ENCODE measurements at places on chromosomes 12 and 14.

DNA sequence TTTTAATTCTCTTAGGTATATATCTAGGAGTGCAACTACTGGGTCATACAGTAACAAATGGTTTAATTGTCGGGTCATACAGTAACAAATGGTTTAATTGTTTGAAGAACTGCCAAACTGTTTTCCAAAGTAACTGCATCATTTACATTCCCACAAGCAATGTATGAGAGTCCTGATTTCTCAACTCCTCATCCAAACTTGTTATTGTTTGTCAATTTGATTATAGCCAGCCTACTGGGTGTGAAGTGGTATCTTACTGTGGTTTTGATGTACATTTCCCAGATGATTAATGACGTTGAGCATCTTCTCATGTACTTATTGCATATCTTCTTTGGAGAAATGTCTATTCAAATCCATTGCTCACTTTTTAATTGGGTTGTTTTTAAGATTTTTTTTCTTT lies 67.6 kb upstream of the CFL2 start:
- no peak for DNase-seq

DNA sequence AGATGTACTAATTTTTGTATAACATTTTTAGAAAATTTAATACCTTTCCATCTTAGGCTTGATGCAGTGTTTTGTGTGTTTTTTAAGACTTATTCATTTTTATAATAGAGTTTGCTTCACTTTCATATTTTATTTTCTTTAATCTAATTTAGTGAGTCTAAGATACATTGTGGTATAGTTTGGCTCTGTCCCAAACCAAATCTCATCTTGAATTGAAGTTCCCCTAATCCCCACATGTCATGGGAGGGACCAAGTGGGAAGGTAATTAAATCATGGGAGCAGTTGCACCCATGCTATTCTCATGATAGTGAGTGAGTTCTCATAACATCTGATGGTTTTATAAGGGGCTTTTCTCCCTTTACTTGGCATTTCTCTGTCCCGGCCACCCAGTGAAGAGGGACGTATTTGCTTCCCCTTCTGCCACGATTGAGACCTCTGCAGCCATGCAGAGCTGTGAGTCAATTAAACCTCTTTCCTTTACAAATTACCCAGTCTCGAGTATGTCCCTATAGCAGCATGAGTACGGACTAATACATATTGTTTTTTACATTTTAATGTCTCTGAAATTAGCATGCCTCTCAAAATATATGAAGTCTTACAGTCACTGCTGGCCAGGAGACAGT lies 34.9 kb downstream of the GABARAPL1 start:
- DNase-seq, result no peak

DNA sequence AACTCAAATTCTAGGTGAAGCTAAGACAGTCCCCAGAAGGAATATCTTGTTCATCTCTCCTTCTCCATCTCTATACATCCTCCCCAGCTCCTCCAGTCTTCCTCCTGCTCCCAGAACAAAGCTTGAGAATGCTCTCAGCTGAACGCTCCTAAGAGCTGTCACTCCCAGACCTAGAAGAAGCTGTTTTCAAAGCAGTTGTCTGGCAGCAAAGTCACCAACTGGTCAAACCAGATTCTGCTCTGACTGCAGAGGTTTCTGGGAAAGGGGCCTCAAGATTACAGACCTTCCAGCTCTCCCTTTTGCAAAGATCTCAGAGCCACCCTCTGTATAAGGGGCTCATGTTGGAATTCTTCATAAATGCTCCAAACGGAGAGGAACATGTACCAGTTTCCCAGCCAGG lies 9.6 kb upstream of the HSPB8 start:
- no peak for DNase-seq

- no peak for DNase-seq
Observed at GRCh38 chr14:83461521-83461920, 1927.9 kb upstream of the SEL1L start.

DNA sequence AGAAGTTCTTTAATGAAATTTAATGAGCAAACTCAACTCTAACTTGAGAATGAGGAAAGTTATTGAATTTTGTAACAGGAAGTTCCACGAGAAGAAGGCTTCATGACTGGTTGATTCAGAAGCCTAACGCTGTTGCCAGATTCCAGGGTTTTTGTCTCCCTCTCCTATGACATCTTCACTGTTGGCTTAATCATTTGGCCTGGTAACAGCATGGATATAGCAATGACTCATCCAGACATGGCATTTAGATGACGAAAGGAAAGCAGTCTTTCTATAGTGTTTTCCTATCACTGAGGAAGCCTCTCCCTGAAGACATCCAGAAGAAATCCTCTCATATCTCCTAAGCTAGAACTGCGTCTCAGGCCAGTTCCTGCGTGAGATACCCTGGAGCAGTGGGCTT lies 9.4 kb upstream of the KCNA1 start:
- no peak for DNase-seq

DNA sequence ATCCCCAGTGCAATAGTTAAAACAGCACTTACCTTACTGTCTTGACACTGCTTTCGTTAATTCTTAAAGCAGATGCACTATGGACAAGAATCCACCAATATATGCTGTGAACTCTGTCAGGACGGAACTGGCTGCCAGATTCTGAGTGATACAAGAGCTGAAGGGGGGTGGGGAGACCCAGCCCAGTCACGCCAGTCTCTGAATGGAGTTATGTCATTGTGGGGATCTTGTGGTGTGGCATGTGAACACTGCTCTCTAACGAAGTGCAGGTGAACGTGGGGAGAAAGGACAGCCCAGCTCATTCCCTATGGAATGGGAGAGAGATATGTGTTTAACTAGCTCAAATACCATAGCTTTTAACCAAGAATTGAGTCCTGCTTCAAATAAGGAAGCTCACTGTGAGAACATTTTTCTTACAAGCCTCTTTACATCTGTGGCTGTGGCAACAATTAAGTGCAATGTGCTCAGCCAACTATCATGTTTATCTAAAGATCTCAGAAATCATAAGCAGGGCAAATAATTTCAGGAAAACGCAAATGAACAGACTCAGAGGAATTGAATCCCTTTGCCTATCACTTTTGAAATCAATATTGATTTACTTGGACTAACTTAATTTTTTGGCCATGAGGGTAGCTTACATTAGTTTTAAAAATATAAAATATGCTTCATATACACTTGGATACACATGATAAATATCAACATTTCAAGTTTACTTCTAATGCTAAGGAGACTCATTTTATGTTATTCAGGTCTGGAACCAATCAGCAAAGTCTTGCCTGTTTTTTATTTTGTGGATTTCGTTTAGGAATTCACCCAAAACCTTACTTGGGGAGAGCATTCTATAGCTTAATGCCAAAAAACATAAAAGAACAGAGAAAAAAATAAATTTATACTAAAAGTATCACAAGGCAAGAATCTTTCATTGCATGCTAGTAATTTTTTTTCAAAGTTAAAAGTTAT lies at the start of gene LUM:
TSS of gene LUM (minus strand) at position 129 of the 960 bp plus-strand sequence. CDS start 2,515 bp downstream, outside the sequence.
- DNase-seq, result no peak

DNA sequence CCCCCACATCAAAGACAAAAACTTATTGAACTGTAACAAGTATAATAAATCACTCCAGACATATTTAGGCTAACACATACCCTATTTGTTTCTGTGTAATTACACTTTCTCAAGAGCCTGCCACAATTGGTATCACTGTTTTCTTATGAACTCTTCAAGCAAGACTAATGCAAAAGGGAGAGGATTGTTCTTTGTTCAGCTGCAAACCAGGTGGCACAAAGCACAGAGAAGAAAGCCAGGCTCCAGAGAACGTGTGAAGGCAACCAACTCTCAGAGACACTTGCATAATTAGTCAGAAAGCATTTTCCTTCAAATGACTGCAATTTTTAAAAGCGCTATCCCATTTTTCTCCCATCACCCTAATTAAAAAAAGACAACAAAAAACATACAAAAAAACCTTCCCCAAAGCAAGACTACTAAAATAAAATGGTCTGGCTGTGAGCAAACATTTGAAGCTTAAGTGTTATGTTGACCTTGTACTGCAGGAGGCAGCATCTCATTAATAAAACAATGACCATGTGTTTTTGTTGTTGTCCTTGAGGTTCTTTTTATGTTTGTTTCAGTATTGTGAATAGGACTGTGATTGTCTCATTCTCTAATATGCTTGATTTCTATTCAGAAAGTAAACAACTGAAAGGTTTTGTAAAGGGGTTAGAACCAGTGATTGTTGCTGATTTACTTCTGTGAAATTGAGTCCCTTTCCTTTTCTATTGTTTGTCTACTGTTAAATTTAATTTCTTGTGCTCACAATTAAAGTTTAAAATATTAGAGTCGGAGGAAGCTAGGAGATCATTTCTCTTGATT lies 452.7 kb upstream of the PDE3A start:
- DNase-seq, result no peak

DNA sequence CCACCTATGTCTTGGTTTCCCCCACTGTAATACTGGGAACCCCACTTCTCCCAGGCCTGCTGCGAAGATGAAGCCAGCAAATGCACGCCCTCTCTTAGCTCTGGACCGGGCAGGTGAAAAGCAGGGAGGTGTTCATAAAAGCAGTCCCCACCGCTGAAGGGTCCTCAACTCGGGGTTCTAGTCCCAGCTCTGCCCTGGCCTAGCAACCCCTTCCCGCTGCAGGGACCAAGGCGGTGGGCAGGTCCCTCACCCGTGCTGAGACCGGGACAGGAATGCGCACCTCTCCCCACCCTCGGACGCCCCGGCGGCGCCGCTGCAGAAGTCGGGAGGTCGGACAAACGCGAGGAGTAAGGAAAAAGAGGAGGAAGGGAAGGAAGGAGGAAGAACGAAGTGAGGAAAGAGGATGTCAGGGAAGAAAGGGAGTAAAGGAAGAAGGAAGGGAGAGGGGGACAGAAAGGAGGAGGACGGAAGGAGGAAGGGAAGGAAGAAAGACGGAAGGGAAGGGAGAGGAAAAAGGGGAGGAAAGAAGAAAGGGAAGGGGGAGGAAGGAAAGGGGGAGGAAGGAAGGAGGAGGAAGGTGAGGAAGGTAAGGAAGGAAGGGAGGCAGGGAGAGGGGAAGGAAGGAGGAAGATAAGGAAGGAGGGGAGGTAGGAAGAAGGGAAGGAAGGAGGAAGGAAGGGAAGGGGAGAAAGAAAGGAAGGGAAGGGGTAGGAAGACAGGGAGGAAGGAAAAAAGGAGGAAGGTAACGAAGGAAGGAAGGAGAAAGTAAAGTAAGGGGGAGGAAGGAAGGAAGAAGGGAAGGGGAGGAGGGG lies 701 bp downstream of the SPRING1 start:
- DNase-seq, result no peak

DNA sequence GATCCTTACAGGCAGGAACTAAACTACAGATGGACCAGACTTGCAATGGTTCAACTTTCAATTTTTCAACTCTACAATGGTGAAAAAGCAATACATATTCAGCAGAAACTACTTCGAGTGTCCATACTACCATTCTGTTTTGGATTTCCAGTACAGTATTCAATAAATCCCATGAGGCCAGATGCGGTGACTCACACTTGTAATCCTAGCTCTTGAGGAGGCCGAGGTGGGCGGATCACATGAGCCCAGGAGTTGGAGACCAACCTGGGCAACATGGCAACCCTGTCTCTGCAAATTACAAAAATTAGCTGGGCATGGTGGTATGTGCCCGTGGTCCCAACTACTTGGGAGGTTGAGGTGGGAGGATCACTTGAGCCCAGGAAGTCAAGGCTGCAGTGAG lies 336.1 kb downstream of the MED13L start:
- DNase-seq, result no peak

DNA sequence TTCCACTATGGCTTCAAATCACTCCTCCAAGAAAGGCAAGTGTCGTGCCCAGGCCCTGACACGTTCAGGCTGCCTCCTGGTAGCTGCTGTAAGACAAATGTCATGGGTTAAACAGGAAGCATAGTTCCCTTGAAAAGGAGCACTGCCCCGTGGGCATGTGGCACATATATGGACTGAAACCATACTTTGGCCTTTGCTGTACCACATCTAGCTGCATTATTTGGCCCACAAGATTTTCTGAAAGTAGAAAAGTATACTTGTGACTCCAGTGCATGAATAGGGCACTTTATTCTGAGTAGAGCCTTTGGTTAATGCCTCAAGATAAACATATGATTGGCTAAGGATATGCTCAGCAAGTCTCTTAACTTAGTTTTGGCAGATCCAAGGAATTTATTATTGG lies 218.7 kb upstream of the EGLN3 start:
- no peak for DNase-seq

DNA sequence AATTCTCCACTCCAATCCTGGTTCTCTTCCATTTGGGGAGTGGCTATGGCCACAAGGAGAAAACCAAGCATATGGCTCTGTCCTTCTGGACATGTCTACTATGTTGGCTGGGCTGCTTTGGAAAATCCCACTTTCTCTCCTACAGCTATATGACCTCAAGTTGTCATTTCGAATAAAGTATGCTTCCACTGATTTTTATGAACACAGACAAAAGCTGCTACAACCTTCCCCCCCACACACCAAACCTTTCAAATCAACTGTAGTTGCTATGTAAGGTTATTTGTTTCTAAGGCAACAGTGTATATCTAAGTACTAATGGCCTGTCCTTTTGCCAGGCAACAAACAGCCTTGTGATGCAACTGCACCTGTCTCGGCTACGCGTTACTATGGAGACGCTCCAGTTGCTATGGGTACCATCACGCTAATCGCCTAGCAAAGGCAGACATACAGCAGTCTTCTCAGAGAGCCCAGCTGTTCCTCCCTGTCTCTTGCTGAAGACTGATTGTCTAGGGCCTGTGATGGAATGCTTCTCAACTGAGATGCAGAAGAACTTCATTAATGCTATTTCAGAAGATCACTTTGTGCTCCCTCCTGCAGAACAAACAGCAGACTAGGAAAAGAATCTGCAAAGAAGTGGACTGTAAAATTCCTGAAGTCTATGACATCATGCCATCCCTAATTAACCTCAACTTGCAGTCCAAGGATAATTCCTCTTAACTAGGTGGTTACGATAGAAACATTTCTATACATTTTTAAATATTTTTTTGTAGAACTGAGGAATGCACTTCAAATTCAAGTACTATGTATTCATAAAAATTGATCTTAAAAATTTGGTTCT lies 67.6 kb downstream of the FOXN3 start:
- DNase-seq, result no peak

GRCh38 chr12:54333420-54334034 lies 8.6 kb downstream of the COPZ1 start:
- DNase-seq, result no peak

DNA sequence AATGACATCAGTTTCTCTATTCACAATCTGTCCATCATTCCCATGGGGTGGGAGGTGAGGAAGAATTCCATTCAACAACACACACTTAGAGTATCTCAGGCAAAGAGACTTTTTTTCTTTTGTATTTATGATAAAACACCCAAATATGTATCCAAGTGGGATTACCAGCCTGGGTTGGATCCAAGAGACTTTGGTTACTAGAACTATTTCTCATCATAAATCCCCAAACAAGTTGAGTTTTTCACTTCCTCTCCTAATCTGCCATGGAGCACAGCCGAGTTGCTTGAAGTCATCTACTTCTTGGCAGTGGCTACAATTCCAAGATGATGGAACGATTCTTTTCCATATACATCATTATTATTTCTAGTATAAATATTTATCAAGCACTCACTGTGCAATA lies 209.2 kb upstream of the HMGA2 start:
- no peak for DNase-seq

- no peak for DNase-seq
Observed at GRCh38 chr12:111270774-111271173, 98.1 kb downstream of the PHETA1 start.

- no peak for DNase-seq
Observed at GRCh38 chr12:89029961-89030360, 322.3 kb downstream of the DUSP6 start.

Data from vagina (tissue), 2 donors.